ENCODE measurements at places on chromosomes 1 and 21.

GRCh38 chr1:228488818-228489674, 1.9 kb downstream of the RNF187 start:
- DNase-seq, result no peak

DNA sequence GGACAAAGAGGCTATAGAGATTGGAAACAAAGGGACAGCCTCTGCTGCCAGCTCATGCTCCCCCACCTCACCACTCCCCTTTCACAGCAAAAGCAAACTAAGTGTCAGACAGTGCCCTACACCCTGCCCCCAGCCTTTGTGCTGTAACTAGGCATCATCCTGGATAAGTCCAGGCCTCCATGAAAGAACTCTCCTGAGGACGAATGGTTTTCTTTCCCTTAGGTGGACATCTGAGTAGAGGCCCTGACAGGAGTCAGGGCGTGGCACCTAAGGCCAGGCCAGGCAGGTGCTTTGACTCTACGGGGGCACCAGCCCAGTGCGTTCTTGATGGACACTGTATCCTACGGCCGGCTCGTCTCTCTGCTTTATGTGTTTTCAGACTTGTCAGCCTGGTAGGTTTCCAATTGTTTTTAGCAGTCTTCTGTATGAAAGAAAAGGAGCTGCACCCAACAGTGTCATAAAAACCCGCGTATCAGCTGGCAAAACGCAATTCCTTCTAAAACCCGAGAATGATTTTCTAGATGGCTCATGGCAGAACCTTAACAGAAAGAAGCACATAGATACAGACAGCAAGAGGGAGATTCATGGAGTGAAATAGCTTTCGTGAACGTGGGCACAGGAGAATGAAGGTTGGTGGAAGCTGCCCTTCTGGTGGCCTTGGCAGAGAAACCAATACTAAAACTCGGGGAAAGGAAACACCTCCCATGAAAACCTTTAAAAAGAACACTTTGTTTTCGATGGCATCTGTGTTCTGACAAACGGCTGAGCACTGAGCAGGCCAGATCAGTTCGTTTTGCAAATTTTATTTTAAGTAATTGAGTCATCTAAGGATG, 51.7 kb upstream of the AJAP1 start:
- no peak for DNase-seq

DNA sequence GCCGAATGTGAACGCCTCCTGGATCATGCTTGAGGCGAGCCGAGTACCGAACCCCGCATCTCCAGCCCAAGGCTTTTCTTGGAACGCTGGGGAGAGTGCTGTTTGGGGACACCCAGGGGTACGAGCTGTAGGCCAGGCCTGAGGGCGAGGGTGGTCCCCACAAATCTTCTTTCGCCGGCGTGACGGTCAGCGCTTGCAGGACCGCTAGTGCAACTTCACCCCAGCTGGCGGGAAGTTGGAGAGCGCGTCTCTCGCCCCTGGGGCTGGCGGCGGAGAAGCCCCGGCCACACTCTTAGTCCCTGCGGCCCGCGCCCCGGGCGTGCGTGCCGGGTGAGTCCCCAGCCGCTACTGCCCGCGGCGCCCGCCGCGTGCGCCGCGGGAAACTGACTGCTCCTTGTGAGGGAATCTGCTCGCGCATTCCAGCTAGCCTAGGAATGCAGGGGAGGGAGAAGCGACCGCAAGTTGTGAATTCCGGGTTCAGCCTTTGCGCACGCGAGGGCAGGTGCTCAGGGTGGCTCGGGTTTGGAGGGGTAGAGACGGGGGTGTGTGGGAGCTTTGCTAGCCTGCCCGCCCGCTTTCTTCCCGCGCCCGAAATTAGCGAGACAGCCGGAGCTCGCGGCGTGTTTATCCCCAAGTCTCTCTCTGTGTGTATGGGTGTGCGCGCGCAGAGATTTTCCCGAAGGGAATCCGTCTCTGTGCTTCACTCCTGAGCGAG, 884 bp downstream of the LHX4 start:
- no peak for DNase-seq

GRCh38 chr1:37197411-37197810, 163.1 kb upstream of the GRIK3 start:
- no peak for DNase-seq
